HepG2 (cell line): ENCODE measurements at places on chromosomes 3 and 15. TPM values are rescaled to one million over a fixed set of nuclear protein-coding genes. Genes with fewer than 3 reads are reported as not detected.

GRCh38 chr3:197942956-197943556 is 6.9 kb upstream of the RPL35A start:
- no peak overlapping the region for H3K27ac ChIP-seq
- H3K4me1 ChIP-seq = no peaks in the 10 kb centered on the region
- H3K36me3 ChIP-seq = no peaks in the 10 kb centered on the region
- DNase-seq = no peak

DNA sequence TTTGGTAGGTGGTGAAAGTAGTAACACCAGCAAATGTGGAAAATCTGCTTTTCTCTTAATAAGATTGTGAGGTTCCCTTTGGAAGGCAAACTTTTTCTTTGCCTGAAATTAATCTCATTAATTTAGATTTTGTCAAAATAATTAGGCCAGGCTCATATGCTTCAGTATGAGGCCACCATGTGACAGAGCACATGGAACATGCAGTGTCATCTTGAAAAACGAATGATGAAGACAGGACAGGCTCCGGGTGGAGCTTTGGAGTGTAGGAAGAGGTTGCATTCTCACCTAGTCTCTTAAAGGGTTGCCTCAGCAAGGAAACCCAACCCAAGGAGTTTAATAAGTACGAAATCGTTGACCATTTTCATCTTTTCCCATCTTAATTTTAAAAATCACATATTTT is 18.6 kb upstream of the LZTFL1 start:
- H3K4me1 ChIP-seq = no peaks in the 10 kb centered on the region
- no peak overlapping the region for H3K4me3 ChIP-seq
- DNase-seq = no peak
- no peaks in the 10 kb centered on the region for H3K27me3 ChIP-seq

- H3K4me3 ChIP-seq = no peak overlapping the region
- H3K27me3 ChIP-seq = peaks cover 1% of the 10 kb centered on the region
- no peaks in the 10 kb centered on the region for H3K36me3 ChIP-seq
- H3K27ac ChIP-seq = no peak overlapping the region
- no peaks in the 10 kb centered on the region for H3K4me1 ChIP-seq
These were observed 167.5 kb upstream of the TOPAZ1 start for GRCh38 chr3:44074181-44074580.

DNA sequence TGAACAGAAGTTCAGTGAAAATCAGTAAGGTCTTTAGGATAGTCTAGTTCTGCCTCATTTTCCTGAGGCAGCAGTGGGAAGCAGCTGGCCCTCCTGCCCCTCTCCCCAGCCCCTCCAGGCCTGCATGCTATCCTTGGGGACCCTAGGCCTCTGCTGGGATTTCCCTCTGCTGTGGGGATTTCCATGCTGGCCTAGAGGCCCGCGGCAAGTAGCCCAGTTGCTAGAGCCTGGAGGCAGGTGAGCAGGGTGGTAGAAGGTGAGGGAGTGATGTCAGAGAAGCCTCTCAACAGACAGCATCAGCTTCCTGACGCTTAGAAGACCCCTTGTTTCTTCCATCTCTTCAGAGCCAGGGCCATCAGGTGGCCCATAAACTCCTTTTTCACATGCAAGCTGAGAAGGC is 305.8 kb upstream of the THBS1 start:
- H3K36me3 ChIP-seq = no peaks in the 10 kb centered on the region
- peaks cover 71% of the 10 kb centered on the region for H3K4me1 ChIP-seq
- no peak overlapping the region for H3K4me3 ChIP-seq
- H3K27ac ChIP-seq = peak overlapping the region; percentile 34

DNA sequence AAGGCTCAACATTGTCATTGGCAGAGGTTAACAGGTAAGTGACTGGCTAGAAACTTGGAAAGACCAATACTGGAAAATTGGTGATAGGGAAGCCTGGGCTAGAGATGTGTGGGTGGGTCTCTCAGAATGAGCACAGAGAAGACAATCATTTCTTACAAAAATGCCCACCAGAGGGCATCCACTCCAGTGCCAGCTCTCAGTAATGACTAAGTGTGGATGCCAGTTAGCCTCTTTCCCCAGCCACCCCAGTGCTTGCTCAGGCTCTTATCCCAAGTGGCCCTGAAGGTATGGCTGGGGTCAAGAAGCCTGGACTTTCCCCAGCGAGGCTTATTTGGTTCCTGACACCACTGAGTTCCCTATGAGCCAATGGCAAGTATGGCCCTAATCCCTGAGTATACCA is 115.9 kb upstream of the ST8SIA2 start:
- H3K27ac ChIP-seq = no peak overlapping the region
- no peaks in the 10 kb centered on the region for H3K36me3 ChIP-seq
- H3K4me1 ChIP-seq = no peaks in the 10 kb centered on the region
- H3K27me3 ChIP-seq = no peaks in the 10 kb centered on the region
- H3K4me3 ChIP-seq = no peak overlapping the region

DNA sequence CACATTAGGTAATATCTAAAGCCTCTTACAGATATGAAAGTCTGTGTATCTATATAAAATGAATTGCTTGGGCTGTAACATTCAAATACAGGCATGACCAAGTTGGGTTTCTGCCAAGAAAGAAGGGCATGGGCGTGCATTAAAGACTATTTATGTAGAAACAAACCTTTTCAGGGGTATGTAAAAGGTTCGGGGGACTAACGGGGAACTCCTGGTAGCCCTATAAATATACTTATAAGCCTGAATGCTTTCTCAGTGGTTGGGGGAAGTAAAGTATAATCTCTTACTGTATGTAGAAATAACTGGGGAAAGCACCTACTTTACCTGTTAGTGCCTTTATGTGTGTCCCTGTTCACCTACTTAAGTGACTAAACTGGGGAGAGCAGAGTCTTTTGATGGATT is 154.5 kb upstream of the TBL1XR1 start:
- H3K27ac ChIP-seq = no peak overlapping the region
- H3K4me1 ChIP-seq = peaks cover 31% of the 10 kb centered on the region
- H3K36me3 ChIP-seq = no peaks in the 10 kb centered on the region
- H3K27me3 ChIP-seq = no peaks in the 10 kb centered on the region

GRCh38 chr3:66442254-66443117 is 58.3 kb downstream of the LRIG1 start:
- H3K4me1 ChIP-seq = peaks cover 34% of the 10 kb centered on the region
- peak overlapping the region; percentile 7; the same call in 1 of the 2 replicates for H3K4me3 ChIP-seq
- H3K27ac ChIP-seq = peak overlapping the region; percentile 58

DNA sequence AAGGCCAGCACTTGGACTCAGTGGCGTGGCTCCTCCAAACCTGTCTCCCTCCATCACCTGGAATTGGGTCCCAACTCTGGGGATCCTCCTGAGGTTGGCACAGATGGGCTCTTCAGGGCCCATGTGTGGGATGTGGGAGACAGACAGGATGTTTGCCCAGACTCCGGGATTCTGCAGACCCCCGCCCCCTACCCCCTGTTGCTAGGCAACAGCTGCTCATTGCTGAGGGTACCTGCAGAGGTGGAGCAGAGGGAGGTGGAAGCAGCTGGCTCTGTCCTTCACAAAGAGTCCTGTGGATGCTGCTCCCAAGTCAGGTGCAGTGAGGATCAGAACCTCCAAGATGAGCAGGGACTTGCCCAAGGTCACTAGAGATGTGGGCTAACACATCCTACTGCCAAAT is 40.0 kb upstream of the SLC6A1 start:
- H3K27ac ChIP-seq = no peak overlapping the region
- no peak overlapping the region for H3K4me3 ChIP-seq
- H3K4me1 ChIP-seq = no peaks in the 10 kb centered on the region
- no peaks in the 10 kb centered on the region for H3K36me3 ChIP-seq
- peaks cover 8% of the 10 kb centered on the region for H3K27me3 ChIP-seq

DNA sequence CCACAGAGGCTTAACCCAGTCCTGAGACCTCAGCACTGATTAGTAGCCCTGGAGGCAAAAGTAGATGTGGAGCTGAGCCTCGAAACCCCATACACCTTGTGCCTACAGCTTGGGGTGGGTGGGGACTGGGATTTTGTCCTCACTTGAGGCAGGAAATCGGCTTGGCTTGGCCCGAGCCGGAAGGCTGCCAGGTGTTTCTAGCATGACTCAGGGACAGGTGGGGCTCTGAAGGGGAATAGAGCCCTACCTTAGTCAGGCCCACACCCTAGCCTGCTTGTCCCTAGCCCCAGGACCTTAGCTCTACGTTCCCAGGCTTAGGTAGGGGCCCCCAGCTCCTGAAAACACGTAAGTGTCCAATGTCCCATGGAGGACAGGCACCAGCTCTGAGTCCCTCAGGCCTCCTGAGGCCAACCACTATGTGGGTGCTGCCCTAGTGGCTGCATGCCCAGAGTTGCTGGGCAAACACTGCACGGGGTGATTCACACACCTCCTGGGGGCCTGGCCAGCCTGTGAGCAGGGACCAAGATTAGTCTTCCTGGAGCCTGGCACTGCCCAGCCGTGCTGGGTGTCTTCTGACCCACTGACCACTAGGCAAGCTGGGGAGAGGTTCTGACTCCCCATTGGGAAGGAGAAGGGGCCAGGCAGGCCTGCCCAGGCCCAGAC is 3.1 kb downstream of the MST1R start:
- DNase-seq = no peak
- no peak overlapping the region for H3K27ac ChIP-seq
- H3K4me3 ChIP-seq = no peak overlapping the region

DNA sequence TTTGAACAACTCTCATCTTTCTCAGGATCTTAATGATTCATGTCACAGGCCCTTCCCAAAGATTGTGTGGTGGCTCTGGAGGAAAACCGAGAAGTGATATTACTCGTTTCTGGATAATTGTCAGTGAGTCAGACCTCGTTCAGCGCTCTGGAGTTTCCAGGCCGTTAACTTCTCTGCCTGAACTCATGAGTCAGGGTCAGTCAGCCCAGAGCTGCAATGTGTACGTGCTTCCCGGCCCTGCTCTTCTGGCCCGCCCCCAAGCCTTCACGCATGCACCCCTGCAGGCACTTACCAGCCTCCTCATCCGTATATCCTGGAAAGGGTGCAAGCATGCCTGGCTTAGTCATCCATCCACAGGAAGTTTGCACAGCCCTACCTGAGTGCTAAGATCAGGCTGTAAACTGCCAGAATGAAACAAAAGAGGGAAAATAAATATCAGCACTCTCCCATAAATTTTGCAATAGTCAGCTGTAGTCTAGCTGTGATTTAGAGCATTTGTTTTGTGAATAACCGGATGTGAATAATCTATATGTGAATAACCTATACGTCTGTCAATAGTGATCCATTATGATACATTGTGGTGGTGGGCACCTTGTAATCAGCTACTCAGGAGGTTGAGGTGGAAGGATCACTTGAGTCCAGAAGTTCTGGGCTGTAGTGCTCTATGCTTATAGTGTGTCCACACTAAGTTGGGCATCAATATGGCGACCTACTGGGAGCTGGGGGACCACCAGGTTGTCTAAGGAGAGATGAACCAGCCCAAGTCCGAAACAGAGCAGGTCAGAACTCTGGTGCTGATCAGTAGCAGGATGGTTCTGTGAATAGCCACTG is 35.3 kb upstream of the SEMA4B start:
- H3K4me1 ChIP-seq = peaks cover 67% of the 10 kb centered on the region
- peak overlapping the region; percentile 6; the same call in 1 of the 2 replicates for H3K4me3 ChIP-seq
- no peaks in the 10 kb centered on the region for H3K27me3 ChIP-seq
- H3K36me3 ChIP-seq = no peaks in the 10 kb centered on the region
- peak; percentile 95 for DNase-seq

- no peak overlapping the region for H3K27ac ChIP-seq
- no peak for DNase-seq
- 0 out of 3 replicates have a peak, but pooled peaks cover 8% of the 10 kb centered on the region for H3K27me3 ChIP-seq
- no peaks in the 10 kb centered on the region for H3K36me3 ChIP-seq
These were observed 322.6 kb upstream of the NECTIN3 start for GRCh38 chr3:110749006-110749405.

DNA sequence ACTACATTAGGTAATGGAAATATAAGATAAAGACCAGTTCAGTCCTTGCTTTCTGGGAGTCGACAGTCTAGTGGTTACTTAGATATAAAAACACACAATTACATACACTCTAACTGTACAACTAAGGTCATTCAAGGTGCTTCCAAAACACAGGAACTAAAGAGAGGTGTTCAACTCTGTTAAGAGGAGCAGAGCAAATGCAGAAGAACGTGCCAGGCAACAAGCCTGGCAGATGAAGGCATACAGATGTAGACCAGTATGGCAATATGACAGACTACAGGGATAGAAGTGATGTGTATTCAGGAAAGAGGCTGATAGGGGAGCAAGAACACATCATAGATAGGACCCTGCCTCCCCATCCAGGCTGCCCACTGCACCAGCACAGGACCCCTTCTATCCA is 78.3 kb downstream of the CBLB start:
- H3K36me3 ChIP-seq = no peaks in the 10 kb centered on the region; the same call in 1 of the 2 replicates
- no peak overlapping the region for H3K4me3 ChIP-seq
- H3K27me3 ChIP-seq = no peaks in the 10 kb centered on the region
- H3K27ac ChIP-seq = no peak overlapping the region
- no peak for DNase-seq

GRCh38 chr3:10883478-10884234 is 67.6 kb downstream of the SLC6A11 start:
- no peak overlapping the region for H3K4me3 ChIP-seq
- H3K27me3 ChIP-seq = no peaks in the 10 kb centered on the region
- peaks cover 2% of the 10 kb centered on the region for H3K36me3 ChIP-seq
- peak; percentile 33 for DNase-seq
- no peaks in the 10 kb centered on the region for H3K4me1 ChIP-seq

DNA sequence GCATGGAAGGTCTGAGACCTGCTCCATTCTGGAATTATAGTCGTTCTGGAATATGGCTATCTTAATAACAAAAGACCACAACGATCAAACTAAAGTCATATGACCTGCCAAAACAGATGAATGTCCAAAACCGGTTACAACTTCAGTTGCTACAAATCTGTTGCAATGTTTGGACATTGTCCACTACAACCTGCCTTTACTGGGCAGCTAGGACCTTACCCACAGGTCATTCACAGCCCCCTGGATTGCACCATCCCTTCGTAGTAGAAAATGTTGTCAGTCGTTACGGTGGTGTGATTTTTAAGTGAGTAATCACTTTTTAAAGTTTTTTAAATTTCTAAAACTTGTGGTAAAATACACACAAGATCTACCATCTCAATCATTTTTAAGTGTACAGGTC is 22.5 kb upstream of the SRGAP3 start:
- no peaks in the 10 kb centered on the region for H3K36me3 ChIP-seq
- DNase-seq = no peak

DNA sequence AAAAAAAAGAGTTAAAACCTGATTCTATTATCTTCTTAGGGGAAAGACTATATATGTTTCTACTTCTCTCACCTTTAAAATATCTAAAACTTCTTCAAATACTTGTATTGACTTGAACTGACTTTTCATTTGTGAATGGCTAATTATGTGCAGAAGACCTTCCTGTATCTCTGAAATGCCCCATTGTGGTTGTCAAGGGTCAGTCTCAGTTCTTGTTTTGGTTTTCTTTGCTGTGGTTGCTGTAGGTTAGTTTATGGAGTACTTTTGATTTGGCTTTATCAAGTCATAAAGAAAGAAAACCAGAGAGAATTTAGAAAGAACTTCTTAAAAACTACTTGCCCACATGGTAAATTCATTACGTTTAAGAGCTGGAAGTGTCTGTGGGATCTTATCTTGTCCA is 345.3 kb upstream of the POU1F1 start:
- H3K27me3 ChIP-seq = no peaks in the 10 kb centered on the region; the same call in 1 of the 2 replicates
- no peak overlapping the region for H3K27ac ChIP-seq
- H3K4me1 ChIP-seq = no peaks in the 10 kb centered on the region
- H3K36me3 ChIP-seq = no peaks in the 10 kb centered on the region

GRCh38 chr3:56522374-56522773 is 34.6 kb upstream of the CCDC66 start:
- no peaks in the 10 kb centered on the region for H3K36me3 ChIP-seq
- H3K4me3 ChIP-seq = no peak overlapping the region
- DNase-seq = no peak
- H3K4me1 ChIP-seq = no peaks in the 10 kb centered on the region
- no peak overlapping the region for H3K27ac ChIP-seq

Gene GPR149
- not detected in 2 replicates for polyA plus RNA-seq

Gene CACNA1D
- polyA plus RNA-seq = 0.26 and 0.33 TPM in 2 replicates

Gene GHSR
- not detected in 2 replicates for polyA plus RNA-seq

Gene ACP3
- polyA plus RNA-seq = not detected in 2 replicates

Gene RNU5B-1
- polyA plus RNA-seq = not detected in 2 replicates

Gene IL16
- 0.03 TPM in 2 replicates for polyA plus RNA-seq

Gene FRMD5
- 1.5 and 1.8 TPM in 2 replicates for polyA plus RNA-seq

Gene SERINC4
- polyA plus RNA-seq = 0.04 TPM in 1 of 2 replicates, not detected in the other
